GM13976 (cell line): ENCODE measurements at places on chromosomes 7 and 10.

DNA sequence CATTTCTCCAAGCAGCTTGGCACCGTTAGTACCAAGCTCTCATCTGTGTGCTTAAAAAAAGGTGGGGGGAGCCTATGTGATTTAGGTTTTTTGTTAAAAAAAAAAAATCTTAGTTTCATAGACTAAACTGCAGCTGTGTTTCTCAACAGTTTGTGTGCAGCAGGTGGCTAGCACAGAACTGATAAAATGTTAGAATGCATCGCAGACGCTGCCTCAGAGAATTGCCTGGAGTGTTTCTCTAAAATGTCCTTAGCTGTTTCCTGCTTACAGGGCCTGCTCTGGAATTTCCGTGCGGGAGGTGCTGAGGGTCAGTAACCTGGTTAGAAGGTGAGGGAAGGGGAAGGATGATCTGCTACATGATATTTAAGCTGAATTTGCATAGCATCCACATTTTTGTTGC lies 268.9 kb downstream of the PLXDC2 start:
- DNase-seq: no peak

DNA sequence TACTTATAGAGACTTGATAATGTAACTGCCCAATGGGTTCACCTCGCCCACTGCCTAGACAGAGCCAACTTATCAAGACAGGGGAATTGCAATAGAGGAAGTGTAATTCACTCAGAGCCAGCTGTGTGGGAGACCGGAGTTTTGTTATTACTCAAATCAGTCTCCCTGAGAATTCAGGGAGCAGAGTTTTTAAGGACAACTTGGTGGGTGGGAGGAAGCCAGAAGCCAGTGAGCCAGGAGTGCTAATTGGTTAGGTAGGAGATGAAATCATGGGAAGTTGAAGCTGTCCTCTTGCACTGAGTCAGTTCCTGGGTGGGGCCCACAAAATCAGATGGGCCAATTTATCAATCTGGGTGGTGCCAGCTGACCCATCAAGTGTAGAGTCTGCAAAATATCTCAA lies 20.1 kb upstream of the C7orf33 start:
- no peak for DNase-seq

DNA sequence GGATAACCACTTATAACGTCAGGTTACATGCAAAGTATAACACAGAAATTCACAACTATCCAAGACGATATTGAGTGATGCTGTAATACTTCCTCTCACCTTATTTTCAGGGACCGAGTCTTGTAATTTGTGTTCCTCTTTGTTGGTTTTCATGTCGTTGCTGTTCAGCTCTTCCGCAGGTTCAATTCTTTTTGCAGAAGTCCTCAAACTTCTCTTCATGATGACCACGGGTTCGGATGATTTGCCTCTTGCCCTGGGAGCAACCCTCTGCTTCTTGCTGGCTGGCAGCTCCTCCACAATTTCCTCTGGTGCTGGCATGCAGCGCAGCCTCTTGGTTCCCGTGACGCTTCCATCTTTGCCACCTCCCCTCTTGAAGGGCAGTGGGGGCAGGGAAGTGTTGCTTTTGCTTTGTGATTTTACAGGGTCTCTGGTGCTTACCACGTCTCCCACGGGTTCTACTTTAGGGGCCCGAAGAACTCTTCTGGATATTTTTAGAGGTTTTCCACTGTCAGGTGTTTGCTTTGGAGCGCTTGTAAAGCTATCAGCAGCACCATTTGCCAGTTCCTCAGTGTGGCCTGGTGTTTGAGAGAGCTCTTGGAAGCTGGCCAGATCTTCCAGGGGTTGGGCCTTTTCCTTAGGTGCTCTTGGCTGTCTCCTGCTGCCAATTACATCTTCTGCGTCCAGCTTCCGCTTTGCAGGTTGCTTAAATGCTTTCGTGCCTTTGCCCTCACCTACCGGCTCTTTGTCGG lies 23.6 kb downstream of the MKI67 start:
- no peak for DNase-seq

- no peak for DNase-seq
Observed at GRCh38 chr10:6067457-6067856, 5.3 kb upstream of the IL2RA start.

DNA sequence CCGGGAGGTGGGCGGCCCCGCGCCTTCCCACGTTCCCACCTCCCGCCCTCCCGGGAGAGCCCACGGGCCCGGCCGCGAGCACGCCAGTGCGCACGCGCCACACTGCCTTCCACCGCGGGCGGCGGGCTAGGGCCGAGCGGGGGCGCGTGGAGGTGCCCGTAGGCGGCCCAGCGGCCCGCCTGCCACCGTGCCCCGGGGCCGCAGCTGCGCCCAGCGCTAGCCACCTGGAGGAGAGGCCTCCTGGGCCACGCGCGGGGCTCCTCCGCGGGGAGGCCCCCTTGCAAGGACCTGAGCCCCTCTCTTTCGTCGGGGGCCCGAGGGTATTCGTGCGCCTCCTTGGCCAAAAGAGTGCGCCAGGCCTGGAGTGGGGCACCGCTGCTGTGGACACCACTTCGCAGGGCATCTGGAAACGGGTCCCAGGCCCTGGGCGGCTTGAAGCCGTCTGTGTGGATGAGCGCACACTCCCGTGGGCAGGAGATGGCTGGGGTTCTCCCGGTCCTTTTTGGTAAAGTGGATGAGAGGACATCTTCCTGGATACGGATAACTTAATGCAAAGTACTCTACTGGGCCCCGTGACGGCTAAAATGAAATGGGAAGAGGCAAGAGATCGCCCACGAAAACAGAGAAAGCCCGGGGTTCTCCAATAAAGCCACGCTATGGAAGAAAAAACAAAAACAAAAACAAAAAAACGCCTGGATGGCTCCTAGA lies 9.0 kb upstream of the EBF3 start:
- DNase-seq: peak; percentile 25

GRCh38 chr10:52447931-52448353 lies 133.9 kb downstream of the DKK1 start:
- no peak for DNase-seq

DNA sequence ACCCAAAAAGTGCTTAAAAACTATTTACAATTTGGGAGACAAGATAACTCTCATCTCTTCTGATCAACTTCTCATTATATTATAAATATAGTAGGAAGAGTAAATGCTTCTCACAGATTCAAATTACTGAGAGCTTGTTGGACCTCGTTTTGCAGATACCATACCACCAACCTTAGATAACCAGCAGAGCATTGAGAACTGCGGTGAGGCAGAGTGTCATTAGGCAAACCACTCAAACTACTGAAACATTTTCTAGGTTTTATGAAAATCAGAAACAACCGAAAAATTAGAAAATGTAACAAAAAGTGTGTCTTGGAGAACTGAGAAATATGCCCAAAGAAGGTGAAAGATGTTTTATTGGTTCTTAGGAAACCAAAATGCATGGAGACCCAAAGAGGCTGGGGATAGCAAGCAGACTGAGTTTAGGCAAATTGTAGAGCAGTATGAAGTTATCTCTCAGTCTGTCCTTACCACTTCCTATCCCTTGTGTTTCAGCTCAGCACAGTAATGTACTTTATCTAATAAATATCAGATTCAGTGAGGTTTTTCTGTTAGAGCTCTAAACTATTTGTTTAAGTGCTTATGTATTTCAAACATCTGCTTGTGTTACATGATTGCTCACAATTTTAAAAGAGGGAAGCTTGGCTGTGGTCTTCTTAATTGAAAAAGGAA lies 77.9 kb downstream of the HECTD2 start:
- no peak for DNase-seq

DNA sequence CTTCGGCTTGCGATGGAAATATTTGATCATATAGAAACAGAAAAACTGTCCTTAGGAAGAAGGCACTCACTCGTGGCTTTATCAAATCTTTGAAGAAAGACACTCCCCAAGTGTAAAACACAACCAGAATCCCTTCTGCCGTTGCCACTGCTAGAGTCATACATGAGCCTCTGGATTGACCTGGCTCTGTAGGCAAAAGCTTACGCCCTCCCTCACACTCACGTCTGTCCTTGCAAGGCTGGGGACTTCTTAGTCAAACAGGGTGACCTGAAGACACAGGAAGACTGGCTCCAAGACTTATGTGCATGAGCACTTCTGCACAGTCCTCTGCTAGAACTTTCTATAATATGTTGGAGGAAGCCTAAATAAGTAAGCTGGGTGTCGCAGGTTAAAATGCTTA lies 135.4 kb upstream of the MDFIC start:
- DNase-seq: no peak

DNA sequence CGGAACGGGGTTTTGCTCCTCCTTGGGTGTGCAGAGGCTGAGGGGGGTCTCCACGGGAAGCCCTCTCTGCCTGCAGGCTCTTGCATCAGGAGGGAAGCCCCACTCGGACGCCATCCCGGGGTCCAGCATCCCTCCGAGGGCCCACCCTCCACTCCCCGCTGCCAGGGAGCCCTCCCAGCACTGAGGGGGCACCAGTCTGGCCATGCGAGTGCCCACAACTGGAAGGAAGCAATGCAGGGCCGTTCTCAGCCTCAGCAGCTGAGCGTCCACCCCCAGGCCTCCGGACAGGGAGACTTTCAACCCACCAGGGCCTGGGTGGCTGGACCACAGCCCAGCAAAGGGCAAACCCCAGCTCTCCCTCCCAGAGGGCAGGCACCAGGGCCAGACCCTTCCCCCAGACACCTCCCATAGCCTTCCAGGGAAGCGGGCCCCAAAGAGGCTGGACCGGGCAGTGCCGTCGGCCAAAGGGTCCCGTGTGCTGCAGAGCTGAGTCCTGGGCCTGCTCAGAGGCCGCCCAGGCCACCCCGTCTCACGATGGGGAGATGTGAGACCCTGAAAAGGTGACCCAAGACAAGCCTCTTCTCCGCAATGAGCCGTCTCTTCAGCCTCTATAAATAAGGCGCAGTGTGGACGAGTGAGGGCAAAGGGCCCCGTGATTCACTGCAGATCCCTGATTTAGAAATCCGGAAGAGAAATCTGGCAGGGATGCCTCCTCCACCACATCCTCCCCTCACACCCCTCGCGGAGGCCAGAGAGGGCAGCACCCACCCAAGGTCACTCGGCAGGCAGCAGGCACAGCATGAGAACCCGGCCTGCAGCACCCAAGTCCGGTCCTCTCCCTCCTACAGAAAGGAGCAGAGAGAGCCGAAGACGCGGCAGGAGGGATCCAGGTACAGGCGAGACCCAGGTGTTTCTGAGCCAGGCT lies 81.9 kb upstream of the DNAAF5 start:
- no peak for DNase-seq

- DNase-seq: no peak
Observed at GRCh38 chr7:55063633-55064032, 44.8 kb downstream of the EGFR start.

- DNase-seq: no peak
Observed at GRCh38 chr7:45922810-45923209, 1.7 kb upstream of the IGFBP3 start.

DNA sequence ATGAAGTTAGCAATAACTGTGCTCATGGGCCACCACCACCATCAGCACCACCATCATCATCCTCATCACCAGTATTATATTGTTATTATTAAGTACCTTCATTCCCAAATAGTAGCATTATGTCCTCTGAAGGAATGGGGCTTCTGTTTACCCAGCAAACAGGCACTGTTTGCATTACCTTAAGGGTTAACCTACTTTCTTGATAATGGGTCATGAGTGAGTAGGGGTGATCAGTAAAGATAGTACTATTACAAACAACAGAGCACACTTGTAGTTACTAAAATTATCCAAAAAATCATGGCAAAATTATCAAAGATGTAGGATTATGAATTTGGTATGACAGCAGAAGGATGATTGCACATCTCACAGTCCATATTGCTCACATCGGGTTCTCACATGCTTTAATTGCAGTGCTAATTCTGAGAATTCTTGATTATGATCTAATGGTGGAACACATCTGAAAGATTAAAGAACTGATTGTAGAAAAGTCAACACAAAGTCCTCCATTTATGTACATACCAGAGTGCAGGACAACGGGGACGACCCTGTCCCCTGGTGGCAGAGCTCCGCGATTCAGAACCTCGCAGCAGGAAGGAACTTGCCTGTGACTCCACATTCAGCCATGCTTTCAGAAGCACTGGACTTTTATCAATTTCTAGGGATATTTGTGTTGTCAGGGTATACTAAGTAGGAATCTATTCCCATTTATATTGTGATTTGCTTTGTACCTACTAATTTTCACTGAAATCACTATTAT lies 31.0 kb downstream of the PDE1C start:
- DNase-seq: no peak

- DNase-seq: no peak
Observed at GRCh38 chr10:11206676-11207559, 189.2 kb downstream of the CELF2 start.

- no peak for DNase-seq
Observed at GRCh38 chr10:3310016-3310784, 137.6 kb upstream of the PITRM1 start.

GRCh38 chr7:87058744-87059524 lies 520 bp downstream of the ELAPOR2 start:
- DNase-seq: no peak

- no peak for DNase-seq
Observed at GRCh38 chr10:84292502-84292901, 35.9 kb upstream of the CCSER2 start.

- DNase-seq: no peak
Observed at GRCh38 chr10:46019177-46019528, 11.3 kb downstream of the NCOA4 start.

DNA sequence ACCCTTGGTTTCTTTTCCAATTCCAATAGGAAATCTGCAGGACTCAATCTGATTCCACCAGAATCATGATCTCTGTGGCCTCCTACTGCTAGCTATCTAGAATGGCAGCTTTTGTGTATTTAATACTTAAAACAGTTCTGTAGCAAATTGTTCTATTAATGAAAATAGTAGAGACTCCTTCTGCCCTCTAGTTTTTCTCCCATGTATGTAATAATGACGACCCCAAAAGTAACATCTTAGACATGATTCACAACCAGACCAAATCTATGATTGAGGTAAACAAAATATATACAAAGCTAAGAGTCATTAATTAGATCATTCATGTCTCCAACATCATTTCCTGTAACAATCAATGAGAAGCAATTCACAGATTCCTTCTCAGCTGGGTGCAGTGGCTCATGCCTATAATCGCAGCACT lies 259.1 kb upstream of the MKLN1 start:
- DNase-seq: no peak

DNA sequence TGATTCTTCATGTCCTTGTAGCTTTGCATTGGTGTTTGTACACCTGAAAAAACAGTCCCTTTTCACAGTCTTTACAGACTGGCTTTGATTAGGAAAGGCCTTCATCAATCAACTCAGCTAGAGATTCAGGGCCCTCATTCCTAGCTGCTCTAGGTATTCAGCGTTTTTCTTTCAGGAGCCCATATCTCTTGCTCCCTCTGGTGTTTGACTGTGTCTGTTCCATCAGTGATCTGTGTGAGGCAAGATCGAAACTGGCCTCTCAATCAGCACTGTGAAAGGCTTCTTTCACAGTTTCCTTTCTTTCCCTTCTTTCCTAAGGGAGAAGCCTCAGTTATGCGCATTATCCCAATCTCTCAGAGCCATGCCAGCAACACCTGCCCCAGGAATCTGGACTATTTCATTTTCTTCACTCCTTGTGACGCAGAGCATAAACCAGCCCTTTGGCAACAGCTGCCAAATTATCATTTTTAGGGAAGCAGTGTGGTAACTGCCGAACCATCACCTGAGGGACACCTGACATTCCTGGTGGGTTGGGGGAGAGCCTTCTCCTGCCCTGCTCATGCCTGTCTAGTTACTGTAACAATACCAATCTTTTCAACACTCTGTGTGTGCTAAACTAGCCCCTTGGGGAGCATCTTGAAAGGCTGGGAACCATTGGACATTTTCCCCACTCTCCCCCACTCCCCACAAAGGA lies 75.7 kb upstream of the CCDC71L start:
- DNase-seq: peak; percentile 41

- DNase-seq: no peak
Observed at GRCh38 chr10:100642295-100642994, 102.9 kb upstream of the PAX2 start.
